ENCODE measurements at places on chromosomes 7 and 10. TPM values are rescaled to one million over a fixed set of nuclear protein-coding genes. Genes with fewer than 3 reads are reported as not detected.

GRCh38 chr10:79004311-79004710, 64.5 kb upstream of the ZMIZ1 start:
- no peak for DNase-seq

The MYH16 gene
- not detected for total RNA-seq

The GLI3 gene
- not detected for total RNA-seq

The CRYGN gene
- total RNA-seq, result not detected

DNA sequence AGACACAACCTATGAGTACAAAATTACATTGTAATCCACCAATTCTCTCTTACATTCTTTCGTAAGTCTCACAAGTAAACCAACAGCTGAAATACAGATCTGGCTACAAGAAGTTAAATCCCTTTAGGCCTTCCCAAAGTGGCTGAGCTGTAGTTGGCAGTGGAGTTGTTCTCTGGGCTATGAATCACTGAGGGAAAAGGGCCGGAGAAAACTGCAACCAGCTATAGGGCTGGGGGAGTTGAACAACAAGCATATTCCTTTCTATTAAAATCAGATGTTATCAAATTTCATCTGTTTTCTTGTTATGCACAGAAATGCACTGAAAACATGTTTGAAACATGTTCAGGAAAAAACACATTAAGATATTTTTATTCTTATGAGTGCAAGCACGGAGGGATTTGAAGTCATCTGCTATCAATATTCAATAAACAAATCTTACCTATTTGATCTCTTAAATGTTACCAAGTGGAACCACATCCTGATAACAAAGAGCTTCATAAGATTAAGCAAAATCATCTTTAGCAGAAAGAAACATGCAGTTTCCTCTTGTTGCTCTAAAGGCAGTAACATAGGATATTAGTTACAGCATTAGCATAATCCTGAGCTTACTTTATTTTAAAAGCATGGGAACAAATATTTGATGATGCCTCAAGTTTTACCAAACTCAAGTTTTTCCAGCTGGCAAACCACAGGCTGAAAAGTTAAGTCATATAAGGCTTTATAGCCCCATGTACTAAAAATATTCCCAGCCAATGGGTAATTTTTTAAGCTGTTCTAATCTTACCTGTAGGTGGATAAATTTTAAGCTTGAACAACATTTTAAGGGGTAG, 212.7 kb downstream of the TAX1BP1 start:
- no peak for DNase-seq

The TCAF2 gene
- total RNA-seq, result 0.06 TPM

The SPDYE2B gene
- not detected for total RNA-seq

The SLC16A12 gene
- not detected for total RNA-seq

The SLC35G1 gene
- 7.9 TPM for total RNA-seq

DNA sequence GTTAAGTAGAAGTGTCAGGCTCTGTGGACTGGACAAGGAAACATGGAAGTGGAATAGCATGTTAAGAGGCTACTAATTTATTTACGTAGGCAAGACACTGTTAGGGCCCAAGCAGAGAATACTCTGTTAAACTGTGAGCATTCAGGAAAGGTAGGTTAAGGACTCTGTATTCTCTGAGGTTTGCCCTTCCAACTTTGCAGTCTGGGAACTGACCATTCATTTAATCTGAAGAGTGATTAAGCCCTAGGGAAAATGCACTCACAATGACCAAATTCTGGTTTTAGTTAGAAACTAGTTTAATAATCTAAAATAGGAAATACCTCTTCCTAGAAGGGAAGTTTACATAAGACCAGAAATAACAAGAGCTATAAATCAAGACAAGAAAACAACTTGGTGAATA, 266.6 kb downstream of the SUGCT start:
- DNase-seq, result no peak

DNA sequence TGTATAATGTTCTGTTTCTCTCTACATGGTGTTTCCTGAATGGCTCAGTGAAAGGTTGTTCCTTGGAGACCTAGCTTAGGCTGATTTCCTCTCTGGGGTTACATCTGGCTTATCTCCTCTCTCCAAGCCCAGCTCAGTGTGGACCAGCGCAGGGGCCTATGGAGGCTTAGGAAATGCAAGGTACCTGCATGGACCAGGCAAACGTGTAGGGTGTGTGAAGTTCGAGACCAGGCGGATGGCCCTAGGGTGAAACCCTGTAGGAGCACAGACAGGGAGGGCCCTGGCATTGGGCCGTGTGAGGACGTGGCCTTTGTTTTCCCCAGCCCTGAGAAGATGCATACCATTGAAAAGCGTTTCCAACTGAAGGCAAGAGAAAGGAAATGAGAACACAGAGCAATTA, 59.0 kb downstream of the DOCK1 start:
- DNase-seq, result no peak

DNA sequence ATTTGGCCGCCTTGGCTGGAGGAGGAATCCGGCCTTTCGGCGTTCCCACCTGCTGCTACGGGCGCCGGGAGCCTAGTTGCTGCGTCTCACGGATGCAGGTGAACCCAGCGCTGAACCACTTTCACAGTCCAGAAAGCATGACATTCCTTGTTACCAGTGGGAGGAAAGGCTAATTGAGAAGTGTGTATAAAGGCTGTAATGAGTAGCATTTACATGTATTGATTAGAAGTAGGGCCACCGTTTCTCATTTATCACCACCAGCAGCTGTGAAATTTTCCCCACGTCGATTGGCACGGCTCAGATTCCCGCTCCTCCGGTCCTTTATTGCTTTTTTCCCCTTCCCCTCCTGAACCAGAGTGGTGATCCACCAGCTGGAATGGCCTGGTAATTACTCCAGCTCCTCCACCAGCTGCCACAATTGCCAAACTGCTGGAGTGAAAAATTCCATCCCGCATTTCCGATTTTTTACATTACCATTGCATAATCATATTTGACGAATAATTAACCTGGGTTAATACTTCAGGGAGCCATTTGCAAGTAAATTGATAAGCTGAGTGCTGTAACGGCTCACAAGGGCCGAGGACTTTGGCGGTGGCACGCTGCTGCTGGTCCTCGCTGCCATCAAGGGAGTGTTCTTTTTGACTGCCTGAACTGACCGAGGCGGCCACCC, 153.3 kb downstream of the POU6F2 start:
- DNase-seq, result no peak

All from G401 (cell line).